ENCODE measurements at places on chromosomes 6 and 20. TPM values are rescaled to one million over a fixed set of nuclear protein-coding genes. Genes with fewer than 3 reads are reported as not detected.

TRDN gene
- not detected for total RNA-seq

HDGFL1 gene
- total RNA-seq, result not detected

VSTM2L gene
- 0.53 TPM for total RNA-seq

LSM2 gene
- total RNA-seq, result 17.9 TPM

SNTA1 gene
- total RNA-seq, result 40.4 TPM

PXDC1 gene
- 49.0 TPM for total RNA-seq

AHCY gene
- total RNA-seq, result 77.3 TPM

AGPAT1 gene
- total RNA-seq, result 17.3 TPM

MYLK4 gene
- total RNA-seq, result 0.53 TPM

ERVFRD-1 gene
- total RNA-seq, result not detected
